ENCODE measurements at places on chromosomes 3 and 15.

DNA sequence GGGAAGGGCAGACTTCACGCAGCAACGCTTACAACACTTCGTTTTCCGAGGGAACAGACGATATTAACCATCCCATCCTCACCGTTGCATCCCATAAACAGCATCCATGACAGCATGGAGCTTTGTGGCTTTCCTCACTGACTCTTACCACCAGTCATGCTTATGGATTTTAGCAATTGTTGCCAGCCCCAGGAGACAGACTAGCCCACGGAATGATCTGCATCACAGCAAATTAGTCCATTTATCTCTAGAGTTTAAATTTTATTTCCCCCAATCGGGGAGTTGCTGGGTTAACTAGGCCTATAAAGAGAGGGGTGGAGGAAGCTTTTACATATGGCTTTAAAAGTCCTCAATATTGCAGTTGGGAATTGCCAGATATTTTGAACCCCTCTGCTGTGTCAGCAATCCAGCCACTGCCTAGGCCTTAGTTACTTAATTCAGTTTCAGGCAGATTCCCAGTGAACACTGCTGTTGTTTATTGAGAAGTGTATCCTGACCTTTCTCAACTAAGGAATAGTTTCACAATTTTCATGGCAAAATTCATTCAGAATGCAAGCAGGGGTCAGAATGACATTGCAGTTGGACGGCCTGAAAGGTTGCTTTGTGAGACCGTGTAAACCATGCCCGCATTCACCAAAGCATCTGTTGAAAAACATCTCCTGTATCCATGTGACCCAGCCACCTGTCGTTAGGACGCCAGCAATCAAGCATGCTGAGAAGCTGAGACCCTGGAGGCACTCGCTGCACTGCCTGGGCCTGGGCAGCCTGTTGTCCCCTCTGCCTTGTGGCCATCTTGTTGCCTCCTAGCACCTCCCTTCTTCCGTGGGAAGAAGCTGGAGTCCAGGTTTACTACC lies 397.4 kb upstream of the TPM1 start:
- DNase-seq = no peak

DNA sequence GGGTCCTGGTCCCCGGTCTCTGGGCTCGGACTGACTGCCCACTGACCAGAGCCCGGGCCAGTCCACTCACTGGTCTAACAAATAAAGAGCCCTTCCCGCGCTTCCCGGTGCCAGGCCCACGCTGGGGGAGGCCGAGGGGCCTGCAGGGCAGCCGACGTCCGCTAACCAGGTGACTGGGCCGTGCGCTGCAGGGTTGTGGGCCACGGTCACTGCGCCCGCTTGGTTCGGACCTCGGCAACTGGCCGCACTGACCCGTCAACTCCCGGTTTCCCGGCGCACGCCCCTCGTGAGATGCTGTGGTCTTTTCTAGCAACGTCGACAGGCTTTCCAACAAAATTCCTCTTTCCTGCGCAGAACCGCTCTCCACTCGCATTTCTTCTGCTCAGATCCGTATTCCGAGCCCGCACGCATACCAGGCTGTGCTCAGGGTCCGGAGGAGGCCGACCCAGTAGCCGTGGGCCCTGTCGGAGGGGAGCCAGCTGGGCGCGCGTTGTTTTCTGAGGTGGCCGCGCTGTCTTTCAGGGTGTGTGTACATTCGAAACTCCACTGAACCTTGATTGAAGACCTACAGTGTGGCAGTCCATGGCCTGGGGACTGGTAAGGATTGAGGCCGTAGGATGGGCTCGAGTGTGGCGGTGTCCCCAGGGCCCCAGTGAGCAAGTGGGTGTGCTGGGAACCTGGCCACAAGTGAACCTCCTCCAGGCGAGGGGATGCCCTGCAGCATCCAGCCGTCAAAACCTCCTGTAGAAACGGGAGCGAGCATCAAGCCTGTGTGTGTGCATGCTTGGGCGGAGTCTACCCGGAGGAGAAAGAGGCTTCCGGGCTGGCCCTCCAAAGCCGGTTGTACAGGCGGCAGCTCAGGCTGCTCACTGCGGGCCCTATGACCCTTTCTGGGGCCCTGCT lies 875 bp upstream of the NT5DC2 start:
- DNase-seq = no peak

- no peak for DNase-seq
Observed at GRCh38 chr3:94185753-94186152, 122.9 kb downstream of the NSUN3 start.

DNA sequence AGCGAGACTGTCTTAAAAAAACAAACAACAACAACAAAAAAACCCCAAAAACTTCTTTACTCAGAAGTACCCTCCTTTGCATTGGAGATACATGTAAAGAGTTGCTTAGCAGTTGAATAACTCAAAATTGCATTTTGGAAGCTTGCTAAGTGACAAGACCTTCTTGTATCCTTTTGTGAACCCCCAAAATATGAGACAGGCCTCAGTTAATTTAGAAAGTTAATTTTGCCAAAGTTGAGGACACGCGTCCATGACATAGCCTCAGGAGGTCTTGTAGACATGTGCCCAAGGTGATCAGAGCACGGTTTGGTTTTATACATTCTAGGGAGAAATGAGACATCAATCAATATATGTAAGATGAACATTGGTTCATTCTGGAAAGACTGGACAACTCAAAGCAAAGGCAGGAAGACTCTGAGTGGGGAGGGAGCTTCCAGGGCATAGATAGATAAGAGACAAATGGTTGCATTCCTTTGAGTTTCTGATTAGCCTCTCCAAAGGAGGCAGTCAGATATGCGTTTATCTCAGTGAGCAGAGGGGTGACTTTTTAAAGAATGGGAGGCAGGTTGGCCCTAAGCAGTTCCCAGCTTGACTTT lies 1.7 kb upstream of the ARF4 start:
- DNase-seq = no peak

GRCh38 chr3:13021141-13022114 lies 51.8 kb downstream of the IQSEC1 start:
- no peak for DNase-seq

DNA sequence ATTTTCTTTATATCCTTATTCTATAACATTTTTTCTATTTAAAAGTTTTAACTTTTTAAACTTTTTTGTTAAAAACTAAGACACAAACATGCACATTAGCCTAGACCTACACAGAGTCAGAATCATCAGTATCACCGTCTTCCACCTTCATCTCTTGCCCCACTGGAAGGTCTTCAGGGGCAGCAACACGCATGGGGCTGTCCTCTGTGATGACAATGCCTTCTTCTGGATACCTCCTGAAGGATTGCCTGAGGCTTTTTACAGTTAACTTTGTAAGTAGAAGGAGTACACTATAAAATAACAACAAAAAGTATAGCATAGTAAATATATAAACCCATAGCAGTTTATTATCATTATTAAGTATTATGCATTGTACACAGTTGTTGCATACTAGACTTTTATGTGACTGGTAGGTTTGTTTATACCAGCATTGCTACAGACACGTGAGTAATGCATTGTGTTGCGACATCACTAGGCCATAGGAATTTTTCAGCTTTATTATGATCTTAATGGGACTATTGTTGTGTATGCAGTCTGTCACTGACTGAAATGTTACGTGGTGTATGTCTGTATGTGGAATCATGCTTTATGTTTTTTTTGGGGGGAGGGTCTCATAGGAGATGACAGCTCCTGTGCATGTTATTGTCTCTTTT lies 18.2 kb downstream of the ATP1B3 start:
- no peak for DNase-seq

DNA sequence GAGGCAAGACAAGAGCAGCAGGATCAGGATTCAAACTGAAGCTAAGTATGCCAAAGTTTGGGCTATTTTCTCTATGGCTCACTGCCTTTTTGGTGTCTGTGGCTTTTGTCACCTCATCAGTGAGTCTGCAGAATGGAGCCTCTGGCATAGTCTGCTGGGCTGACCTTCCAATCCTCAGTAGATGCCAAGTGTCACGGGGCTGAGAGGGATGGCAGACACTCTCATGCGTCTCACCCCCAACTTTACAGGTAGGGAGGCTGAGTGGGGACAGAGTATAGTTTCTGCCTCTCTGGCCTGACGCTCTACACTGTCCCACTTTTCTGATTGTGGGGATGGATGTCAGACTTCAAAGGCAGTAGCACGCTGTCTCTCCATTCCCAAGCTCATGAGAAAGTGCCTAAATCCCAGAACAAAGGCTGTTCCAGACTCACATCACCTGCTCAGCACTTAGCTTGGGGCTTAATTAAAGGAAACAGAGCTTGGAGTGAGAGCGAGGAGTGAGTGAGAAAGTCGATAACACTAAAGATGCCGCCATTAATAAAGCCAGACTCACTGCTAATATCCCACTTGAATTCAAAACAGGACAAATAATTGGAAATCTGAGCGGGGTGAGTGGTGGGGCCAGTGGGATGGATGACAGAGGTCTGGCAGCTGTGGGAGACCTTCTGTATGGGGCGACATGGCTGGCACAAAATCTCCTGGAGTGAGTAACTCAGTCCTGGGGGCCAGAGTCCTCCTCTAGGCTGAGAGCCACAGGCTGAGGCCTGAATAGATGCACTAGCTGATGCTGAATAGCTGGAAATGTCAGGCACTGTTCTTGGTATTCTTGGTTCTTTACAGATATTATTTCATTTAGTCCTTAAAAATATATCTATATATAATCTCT lies 78.4 kb upstream of the MRPS22 start:
- no peak for DNase-seq

GRCh38 chr3:36488077-36488789 lies 107.9 kb downstream of the STAC start:
- no peak for DNase-seq

DNA sequence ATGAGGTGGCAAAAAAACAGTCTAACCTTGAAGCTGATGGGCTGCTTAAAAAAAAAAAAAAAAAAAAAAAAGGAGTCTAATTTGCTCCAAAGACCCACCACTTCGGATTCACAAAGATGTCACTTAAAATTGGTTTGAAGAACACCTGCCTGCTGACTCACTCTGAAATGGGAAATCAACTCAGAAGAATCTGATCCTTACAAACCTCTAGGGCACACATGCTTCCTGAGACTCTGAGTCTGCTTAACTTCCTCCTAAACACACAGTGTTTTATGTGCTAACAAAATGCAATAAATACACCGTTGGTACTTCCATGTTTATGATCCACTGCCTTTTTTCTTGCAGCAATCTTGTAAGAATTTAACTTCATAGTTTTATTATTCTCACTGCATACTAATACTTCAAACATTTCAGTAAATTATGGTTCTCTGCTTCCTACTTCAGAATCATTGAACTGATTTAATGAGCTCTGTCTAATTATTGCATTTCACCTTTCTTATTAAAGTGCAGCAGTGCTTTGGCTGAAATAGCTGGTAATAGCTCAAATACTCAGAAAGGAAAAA lies 73.0 kb upstream of the FRMD4B start:
- DNase-seq = no peak

DNA sequence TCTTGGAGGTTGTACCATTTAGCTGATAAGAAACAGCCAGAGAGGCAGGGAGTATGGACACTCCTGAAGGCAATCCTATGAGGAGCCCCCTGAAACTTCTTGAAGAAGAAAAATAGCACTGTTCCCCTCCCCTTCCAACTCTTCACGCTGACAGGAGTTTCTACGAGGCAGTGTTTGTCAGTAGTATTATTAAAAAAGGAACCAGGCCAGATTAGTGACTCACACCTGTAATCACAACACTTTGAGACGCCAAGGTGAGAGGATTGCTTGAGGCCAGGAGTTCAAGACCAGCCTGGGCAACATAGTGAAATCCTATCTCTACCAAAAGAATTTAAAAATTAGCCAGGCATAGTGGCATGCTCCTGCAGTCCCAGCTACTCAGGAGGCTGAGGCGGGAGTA lies 38.7 kb downstream of the WWTR1 start:
- DNase-seq = no peak

- no peak for DNase-seq
Observed at GRCh38 chr3:5330152-5330810, 142.8 kb downstream of the EDEM1 start.

DNA sequence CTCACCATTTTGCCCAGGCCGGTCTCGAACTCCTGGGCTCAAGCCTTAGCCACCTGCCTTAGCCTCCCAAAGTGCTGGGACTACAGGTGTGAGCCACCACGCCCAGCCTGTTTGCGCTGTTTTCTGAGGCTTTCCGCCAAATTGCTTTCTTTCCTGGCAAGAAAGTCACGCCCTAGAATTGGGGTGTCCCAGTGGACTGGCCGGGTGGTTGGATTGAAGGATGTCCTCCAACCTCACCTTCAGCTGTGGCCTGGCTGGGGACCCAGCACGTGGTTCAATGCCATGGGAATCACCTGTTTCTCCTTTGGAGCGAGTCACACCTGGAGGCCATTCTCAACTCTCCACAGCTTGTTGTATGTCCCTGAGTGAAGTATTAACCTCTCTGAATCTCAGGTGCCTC lies 5.8 kb upstream of the ANKDD1A start:
- no peak for DNase-seq

DNA sequence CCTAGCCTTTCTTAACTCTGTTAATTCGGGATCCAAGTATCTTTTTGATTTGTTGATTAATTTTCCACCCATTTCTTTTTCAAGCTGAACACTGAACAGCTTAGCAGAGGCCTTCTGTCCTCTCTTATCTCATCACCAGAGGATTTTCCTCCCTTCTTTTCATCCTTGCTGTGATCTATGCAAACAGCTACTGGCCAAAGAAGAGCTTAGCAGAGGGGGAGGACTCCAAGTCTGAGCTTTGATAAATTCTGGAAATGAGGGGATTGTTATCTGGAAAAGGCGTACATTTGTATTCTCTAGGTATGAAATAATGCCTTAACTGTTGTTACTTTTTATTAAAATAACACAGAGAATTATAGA lies 13.4 kb downstream of the DZIP3 start:
- DNase-seq = no peak

DNA sequence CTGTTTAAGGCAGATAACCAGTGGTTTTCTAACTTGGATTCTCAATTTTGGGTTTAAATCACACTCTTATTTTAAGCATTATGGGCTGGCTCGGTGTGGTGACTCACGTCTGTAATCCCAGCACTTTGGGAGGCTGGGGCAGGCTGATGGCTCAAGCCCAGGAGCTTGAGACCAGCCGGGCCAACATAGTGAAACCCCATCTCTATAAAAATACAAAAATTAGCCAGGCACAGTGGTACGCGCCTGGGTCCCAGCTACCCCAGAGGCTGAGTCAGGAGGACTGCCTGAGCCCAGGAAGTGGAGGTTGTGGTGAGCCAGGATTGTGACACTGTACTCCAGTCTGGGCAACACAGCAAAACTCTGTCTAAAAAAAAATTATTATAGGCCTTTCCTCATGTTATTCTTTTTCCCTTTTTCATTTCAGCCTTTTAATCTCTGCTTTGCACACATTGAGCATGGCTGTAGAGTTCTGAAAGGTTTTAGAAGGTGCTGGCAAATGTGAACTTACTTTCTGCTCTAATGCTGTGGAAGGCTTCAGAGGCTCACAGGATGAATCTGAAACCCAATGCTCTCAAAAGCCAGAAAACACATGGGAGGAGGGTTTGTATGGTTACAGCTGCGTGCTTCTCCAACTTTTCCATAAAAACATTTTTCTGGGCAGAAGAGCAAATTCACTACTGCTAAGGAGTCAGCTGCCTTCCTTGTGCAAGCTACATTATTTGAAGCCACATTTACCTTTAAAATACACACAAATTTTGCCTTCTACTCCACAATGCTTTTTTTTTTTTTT lies 32.5 kb downstream of the CHAC1 start:
- DNase-seq = no peak

GRCh38 chr3:186909078-186909853 lies 21.1 kb upstream of the ST6GAL1 start:
- DNase-seq = no peak

GRCh38 chr3:99499235-99500158 lies 138.9 kb upstream of the COL8A1 start:
- DNase-seq = no peak

All from GM18507 (cell line).